ENCODE measurements at places on chromosomes 1 and 21. TPM values are rescaled to one million over a fixed set of nuclear protein-coding genes. Genes with fewer than 3 reads are reported as not detected.

MYOG gene
- polyA plus RNA-seq = not detected

ELAPOR1 gene
- not detected for polyA plus RNA-seq

CACHD1 gene
- polyA plus RNA-seq = 41.3 TPM

FCN3 gene
- polyA plus RNA-seq = 0.81 TPM

LGR6 gene
- not detected for polyA plus RNA-seq

TGFBR3 gene
- 14.6 TPM for polyA plus RNA-seq

PPM1J gene
- polyA plus RNA-seq = 20.1 TPM

IPP gene
- polyA plus RNA-seq = 12.1 TPM

HRNR gene
- not detected for polyA plus RNA-seq

OR2W3 gene
- 1.9 TPM for polyA plus RNA-seq

APP gene
- 31.8 TPM for polyA plus RNA-seq

CA6 gene
- polyA plus RNA-seq = not detected
